ENCODE measurements at places on chromosomes 5 and 9.

- DNase-seq, result no peak
Observed at GRCh38 chr5:1437876-1438559, 7.2 kb downstream of the SLC6A3 start.

DNA sequence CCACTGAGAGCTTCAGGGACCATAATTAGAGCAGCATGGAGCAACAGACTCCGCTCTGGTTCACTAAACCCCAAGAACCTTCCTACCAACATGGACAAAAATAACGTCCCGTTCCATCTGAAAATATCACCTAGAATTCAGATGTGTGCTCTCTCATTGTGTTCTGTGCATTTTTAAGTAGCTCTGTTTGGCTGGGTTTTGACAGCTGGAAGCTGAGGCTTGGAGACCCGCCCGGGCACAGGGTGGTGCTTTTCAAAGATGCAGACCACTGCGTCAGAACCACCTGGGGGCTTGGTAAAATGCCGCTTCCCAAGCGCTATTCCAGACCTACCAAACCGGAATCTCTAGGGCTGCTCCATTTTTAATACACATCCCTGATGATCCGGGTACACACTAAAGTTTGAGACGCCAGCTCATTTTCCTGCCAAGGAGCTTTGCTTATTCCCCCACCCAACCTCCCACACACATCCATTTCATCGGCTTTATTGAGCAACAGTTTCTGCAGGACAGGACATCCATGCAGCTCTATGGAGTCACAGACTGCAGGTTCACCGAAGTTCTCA lies 104.8 kb downstream of the GABBR2 start:
- DNase-seq, result no peak

DNA sequence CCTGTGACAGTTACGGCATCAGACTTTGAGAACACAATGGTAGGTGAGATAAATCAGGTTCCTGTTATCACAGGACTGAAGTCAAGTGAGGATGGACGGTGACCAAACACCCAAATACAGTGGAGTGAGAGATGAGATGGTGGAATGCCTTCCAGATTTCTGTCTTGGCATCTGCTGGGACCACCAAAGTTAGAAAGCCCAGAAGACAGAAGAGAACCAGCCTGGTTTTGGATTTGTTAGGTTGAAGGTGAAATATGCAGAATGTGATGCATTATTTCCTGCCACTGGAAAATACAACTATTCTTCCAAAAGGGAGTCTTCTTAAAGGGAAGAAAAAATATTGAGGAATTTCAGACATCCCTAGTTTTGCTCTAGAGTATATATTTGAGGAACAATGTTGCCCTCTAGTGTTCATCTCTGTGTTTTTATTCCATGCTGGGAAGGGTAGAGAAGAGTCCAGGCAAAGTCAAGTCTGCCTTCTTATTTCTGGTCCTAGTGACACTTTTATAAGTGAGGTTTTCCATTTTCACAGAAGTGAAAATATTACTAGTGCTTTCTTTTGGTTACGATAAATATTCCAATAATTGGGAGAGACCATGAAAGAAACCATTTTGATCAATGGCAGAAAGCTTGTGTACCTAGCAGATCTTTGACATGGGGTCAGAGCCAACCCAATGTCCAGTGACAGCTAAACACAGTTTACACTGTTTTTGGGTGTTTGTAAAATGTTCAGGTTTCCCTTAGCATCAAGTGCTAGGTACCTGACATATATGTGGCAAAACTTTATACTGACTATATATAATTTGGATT lies 142.3 kb upstream of the ANKH start:
- peak; percentile 71 for DNase-seq

DNA sequence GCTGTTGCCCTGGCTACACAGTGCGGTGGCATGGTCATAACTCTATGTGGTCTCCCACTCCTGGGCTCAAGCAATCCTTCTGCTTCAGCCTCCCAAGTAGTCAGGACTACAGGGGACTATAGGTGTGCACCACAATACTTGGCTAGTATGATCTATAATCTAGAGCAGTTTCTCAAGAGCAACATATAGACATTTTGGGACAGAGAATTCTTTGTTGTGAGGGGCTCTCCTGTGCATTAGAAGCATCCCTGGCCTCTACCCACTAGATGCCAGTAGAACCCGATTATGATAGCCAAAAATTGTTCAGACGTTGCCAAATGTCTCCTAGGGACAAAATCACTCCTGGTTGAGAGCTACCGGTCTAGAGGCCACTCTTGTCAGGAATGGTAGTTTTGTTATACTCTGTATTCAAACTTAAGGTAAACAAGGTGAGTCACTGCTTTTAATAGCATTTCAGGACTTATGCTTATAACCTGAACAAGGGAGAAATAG lies 7.2 kb downstream of the ANKHD1 start:
- no peak for DNase-seq

DNA sequence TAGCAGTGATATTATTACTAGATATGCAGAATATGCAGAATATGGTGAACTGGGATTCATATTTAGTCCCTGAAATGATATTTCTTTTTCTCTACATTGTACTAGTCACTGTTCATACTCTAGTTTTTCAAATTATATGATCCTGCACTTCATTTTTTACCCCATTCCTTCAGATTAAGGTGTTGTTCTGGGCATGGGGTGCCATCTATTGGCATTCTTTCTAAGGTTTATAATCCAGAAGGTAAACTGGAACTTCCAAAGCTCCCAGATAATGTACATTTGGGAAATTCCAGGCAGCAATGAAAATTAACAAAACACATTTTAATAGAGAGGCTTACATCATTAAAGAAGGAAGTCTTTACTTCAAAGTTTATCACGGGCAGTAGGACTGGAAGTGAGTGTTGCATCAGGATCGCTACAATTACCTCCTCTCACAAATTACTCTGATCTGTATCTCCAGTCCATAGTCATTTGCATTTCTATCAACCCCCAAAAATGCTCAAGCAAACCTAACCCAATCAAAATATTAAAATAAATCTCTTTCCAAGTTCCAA lies 12.5 kb downstream of the RFX3 start:
- DNase-seq, result no peak

GRCh38 chr9:34990908-34991606 lies 1.5 kb downstream of the DNAJB5 start:
- DNase-seq, result no peak

DNA sequence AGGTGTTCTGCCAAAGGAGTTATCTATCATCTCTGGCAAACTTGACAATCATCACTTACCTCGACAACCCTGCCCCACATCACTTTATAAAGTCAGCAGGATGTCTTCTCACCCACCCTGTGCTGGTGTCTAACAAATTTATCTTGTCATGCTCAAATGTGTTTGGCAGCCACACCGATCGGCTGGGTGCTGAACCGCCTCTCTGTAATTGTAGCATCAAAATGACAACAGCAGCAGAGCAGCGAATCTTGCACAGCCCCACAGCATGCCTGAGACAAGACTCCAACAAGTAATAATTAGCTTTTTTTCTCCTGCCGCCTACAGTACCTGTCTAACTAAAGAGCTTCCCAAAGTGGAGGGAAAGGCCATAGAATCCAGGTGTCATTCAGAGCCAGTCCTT lies 176.2 kb downstream of the NR3C1 start:
- DNase-seq, result no peak

DNA sequence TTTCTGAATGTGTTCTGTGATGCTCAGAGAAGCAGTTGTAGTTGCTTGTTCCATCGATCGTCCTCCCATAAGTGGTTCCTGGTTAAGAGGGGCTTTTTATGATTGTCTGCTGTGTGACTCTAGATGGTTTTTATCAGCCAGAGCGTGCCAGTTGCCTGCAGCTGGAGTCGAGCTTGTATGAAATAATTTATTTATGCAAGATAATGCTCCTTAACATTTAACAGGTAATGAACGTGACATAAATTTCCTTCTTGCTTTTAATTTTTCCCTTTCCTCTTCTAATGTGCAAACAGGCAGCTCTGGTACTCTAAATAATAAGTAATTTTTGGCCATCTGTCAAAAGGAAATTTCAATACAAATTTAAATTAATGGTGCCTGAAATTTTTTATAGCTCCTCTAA lies 84.4 kb downstream of the TLE4 start:
- DNase-seq, result no peak

DNA sequence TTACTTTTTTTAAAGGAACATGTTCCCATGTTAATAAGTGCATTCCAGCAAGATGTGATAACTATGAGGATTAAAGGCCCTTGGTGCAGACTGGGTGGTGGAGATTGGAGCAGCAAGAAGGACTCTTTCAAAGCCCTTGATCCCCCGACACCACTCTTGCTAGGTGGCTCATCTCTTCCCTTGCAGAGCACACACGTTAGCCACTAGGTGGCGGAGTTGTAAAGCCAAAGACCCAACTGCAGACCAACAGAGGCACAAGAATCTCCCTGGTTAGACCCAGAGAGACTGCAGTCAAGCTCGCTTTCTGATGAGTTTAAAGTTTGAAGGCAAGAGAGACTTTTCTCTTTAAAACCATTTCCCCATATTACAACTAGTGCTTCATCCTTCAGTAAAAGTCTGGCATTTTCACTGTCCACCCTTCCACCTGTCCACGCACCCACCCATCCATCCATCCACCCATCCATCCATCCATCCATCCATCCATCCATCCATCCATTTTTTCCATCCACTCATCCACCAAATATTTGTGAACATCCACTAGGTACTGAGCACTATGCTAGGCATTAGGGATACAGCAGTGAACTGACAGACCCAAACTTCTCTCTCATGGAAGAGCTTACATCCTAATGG lies 226.9 kb downstream of the MSX2 start:
- DNase-seq, result peak; percentile 75

- no peak for DNase-seq
Observed at GRCh38 chr5:77621440-77621839, 17.1 kb downstream of the OTP start.

- DNase-seq, result no peak
Observed at GRCh38 chr5:172958331-172959046, 735 bp upstream of the RPL26L1 start.
